ENCODE measurements at places on chromosomes 13 and 19.

DNA sequence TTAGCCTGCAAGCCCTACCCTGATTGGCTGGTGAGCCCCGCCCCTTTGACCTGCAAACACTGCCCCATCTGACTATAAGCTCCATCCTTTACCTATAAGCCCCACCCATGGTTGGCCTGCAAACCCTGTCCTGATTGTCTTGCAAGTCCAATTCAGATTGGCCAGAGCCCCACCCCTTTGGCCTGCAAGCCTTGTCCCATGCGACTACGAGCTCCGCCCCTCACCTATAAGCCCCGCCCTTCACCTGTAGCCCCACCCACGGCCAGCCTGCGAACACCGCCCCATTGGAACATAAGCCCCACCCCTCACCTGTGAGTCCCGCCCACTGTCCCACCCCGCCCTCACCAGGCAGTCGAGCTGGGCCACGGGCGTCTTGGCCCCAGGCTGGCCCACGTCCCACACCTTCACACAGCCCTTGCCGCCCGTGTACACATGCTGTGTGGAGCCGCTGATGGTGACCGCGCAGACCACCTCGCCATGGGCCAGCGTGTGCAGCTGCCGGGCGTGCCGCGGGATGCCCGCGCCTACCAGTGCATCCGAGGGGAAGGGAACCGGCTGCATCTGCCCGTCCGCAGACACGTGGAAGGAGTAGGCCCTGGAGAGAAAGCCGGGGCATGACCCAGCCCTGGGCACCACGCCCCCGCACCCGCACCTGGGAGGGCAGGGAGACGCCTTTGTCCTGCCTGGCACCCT, 22.9 kb downstream of the TLE2 start:
- no peak for DNase-seq

DNA sequence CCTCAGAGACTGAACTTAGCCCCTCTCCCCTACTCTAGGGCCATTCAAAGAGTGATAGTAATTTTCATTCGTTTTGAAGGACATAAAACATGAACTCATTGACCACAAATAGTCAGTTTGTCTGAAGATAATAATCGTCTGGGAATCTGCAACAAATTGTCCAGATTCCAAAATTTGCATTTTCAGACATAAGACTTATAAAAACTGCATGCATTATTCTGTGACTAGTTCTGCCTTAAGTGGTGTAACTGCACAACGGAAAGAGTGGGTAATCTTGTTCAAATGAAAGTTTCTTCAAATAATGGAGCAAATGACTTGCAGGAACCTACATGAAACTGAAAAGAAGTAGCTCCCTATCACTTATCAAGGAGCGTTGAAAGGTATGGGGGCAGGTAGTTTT, 8.4 kb downstream of the CSNK1A1L start:
- DNase-seq: no peak

- no peak for DNase-seq
Observed at GRCh38 chr19:14116918-14117578, 514 bp downstream of the PRKACA start.

DNA sequence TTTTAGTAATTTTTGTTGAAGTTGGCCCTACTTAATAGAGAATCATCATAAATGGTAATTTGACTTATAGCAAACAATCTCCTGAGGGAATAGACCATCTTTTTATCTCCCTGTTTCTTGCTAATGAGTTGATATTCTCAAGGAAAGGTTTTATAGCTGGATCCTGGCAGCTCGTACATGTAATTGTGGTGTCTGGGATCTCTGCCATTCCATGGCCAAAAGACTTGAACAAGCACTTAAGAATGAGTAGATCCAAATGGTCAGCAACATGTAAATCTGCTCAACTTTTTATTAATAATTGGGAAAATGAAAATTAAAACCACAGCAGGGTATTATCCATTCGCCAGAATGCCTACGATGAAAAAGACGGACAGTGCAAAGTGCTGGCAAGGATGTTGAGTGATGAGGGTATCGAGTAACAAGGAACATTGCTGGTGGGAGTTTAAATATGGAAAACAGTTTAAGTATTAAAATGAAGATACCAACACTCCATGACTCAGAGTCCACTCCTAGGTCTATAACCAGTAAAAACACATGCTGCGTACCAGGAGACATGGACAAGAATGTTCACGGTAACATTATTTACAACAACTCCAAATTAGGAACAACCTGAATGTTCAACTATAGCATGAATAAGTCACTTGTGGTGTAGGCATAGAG, 5.1 kb upstream of the GPR18 start:
- no peak for DNase-seq

DNA sequence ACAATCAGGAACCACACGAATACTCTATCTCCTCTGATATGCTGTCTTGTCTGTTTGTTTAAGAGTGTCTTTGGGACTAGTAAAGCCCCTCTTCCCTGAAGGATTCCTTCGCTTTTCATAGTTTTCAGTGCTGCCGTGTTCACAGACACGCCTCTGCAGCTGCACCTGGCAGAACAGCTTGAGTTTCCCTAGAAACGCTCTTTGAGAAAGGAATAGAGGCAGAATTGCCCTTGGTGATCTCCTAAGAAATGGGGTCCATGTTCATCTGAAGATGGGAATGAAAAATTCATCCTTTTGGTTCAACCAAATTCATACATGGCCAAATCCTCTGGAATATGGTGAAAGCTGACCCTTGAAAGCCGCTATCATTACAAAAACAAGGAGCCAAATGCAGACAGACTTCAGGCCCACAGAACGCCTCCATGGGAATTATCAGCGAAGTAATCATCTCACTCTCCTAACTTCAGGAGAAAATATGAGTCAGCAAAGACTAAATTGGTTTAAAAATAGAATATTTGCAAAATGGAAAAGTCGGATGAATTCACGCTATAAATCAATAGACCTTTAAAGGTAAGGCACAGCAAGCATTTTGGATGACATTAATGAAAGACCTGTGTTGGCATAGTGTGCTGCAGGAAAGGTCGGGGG, 5.5 kb downstream of the SACS start:
- no peak for DNase-seq

DNA sequence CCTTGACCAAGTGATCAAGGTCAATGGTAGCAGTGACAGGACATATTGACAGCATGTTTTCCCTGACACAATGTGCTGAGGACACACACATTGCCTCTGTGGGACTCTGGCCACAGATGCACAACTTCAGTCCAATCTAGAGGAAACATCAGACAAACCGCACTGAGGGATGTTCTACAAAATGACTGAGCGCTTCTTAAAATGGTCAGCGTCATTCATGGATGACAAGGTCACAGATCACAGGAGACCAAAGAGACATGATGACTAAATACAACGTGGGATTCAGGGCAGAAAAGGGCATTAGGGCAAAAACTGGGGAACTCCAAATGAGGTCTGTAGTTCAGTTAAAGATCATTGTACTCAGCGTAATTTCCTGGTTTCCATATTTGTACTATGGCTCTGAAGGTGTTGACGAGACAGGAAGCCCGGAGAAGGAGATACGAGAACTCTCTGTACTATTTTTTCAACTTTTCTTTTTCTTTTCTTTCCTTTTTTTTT, 20.6 kb downstream of the PBX4 start:
- no peak for DNase-seq

Data from glomerular endothelial cell (primary cell).